ENCODE measurements at places on chromosomes 16 and 17. TPM values are rescaled to one million over a fixed set of nuclear protein-coding genes. Genes with fewer than 3 reads are reported as not detected.
A peak's percentile ranks its signal among the peaks of the same experiment; 100 is the strongest.

GP1BA gene
- not detected for total RNA-seq

ITGB3 gene
- 1.5 TPM for total RNA-seq

DNA sequence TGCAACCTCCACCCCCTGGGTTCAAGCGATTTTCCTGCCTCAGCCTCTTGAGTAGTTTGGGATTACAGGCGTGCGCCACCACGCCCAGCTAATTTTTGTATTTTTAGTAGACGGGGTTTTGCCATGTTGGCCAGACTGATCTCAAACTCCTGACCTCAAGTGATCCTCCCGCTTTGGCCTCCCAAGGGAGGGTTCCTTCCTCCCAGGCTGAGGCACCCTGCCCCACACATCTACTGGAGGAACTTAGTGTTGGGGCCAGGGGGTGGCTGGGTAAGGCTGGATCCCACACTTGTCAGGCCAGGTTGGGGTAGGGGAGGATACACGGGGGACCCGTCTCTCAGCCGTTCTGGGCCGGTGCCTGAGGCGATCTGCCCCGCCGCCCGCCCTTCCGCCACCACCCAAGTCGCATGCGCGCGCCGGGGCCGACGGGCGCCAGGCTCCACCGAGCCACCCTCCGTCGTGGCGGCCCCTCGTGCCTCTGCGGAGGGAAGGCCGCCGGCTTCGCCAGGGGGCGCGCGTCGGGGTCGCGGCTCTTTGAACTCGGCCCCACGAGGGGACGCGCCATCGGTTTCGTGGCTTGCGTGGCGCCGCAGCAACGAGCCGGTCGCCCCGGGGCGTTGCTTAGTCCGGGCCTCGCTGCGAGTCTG is 15.9 kb downstream of the GRB7 start:
- DNase-seq = no peak
- H3K27ac ChIP-seq = peak overlapping the region; percentile 84
- peak overlapping the region; percentile 58 for H3K4me3 ChIP-seq
- H3K27me3 ChIP-seq = peaks cover 5% of the 10 kb centered on the region
- no peaks in the 10 kb centered on the region for H3K36me3 ChIP-seq
- peaks cover 47% of the 10 kb centered on the region for H3K4me1 ChIP-seq

DNA sequence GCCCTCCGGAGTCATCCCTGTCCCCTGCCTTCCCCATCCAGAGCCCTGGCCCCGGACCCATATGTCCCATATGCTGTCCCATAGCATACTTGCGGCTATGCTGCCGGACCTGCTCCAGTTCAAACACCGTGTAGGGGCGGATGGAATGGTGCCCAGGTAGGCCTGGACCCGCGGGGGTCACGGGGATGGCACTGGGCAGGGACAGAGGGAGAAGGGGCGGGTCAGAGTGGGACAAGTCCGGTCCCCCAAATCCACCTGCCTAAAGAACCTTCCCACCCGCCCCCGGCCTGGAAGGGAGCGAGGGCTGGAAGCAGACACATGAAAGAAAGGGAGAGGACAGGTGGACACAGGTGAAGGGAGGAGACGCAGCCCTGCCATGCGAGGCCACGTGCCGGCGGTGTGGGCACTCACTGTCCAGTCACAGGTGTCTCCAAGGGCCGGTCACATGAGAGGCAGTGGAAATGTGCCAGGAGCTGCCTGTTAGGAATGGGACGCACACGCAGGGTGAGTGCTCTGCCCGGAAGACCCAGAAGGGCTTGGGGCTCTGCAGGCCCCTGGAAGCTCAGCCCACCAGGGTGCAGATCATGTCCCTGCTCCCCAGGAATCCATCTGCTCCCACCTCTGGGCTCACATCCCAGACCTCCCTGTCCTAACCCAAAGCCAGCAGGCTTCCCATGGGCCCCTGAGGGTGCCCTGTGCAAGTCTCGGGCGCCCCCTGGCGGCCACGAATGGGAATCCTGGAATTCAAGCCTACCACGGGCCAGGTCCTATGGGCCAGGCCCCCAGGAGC is 14.0 kb downstream of the UBALD2 start:
- peaks cover 12% of the 10 kb centered on the region for H3K4me1 ChIP-seq
- H3K27ac ChIP-seq = no peak overlapping the region
- no peaks in the 10 kb centered on the region for H3K36me3 ChIP-seq
- no peak overlapping the region for H3K4me3 ChIP-seq
- no peaks in the 10 kb centered on the region for H3K27me3 ChIP-seq
- peak; percentile 94 for DNase-seq

DNA sequence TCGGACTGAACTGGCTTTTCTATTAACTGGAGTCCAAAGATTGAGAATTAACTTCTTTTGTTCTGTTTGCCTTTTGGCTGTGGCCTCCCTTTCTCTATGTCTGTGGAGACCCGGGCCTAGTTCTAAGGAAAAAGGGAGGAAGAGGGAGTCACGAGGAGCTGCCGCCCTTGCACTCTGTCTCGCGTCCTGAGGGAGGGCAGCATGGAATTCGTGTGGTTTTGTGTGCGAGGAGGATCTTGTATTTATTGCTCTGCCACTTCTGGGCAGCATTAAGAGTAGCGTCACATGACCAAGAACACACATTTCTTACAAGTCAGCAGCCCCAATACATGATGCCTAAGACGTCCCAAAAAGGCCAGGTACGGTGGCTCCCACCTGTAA is 23.6 kb downstream of the METTL22 start:
- H3K4me3 ChIP-seq = no peak overlapping the region
- DNase-seq = no peak
- peaks cover 60% of the 10 kb centered on the region for H3K36me3 ChIP-seq
- H3K27me3 ChIP-seq = no peaks in the 10 kb centered on the region
- H3K4me1 ChIP-seq = no peaks in the 10 kb centered on the region

DNA sequence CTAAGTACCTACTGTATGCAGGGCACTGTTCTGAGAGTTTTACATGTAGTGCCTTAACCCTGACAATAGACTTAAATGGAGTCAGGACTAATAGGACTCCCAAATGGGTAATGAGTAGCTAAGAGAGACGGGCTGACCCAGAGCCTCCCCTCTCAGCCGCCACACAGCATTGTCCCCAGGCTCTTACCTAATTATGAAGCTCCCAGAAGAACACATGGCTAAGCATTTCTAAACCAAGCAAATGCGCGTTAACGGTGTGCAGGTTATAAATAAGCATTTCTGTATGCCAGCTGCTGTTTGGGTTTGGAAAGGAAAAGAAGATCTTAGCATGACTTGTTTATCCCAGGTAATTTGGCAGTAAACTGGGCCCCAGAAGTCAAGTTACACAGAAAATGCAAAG is 14.3 kb downstream of the KATNIP start:
- H3K36me3 ChIP-seq = peaks cover under 1% of the 10 kb centered on the region
- H3K27ac ChIP-seq = peak overlapping the region; percentile 69
- no peaks in the 10 kb centered on the region for H3K27me3 ChIP-seq
- no peak overlapping the region for H3K4me3 ChIP-seq

DNA sequence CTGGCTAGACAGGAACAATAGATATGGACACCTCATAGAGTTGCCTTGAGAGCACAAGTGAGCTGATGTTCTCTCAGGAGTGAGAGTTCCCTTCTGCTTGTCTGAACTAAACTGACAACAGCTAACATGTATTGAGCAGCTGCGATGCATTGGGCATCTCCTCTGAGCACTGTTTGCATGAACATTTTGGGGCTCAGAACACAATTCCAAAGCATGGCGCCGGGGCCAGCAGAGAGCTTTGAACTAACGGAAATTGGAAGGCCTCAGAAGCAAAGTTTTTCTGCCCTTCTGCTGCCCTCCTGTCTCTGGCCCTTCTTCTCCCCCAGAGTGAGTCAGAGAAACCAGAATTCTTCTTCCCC is 38.1 kb downstream of the TRPV2 start:
- peaks cover 2% of the 10 kb centered on the region for H3K36me3 ChIP-seq
- H3K27me3 ChIP-seq = no peaks in the 10 kb centered on the region
- peak overlapping the region; percentile 34 for H3K27ac ChIP-seq

- no peaks in the 10 kb centered on the region for H3K36me3 ChIP-seq
- H3K27me3 ChIP-seq = peaks cover 38% of the 10 kb centered on the region
- no peak overlapping the region for H3K4me3 ChIP-seq
- no peak overlapping the region for H3K27ac ChIP-seq
These were observed 142.4 kb downstream of the CYLD start for GRCh38 chr16:50884066-50884860.

DNA sequence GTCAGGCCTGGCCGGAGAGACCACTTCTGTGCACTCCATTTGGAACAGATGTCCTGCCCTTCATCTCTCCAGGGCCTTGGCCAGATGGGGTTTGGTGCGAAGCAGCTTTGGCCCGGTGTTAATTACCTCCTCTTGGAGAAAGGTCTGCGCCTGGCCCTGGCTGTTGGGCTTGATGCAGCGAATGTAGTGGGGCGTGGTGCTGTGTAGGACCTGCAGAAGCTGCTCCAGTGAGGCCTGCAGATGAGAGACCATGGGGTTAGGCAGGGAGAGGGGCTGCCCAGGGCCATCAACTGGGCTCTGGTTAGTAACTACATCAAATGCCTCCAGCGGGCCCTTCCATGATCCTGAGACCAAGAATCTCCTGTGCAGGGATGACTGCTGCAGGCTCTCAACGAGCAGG is 18.7 kb downstream of the ZNHIT3 start:
- DNase-seq = no peak
- no peak overlapping the region for H3K27ac ChIP-seq
- peaks cover 12% of the 10 kb centered on the region for H3K36me3 ChIP-seq
- H3K4me3 ChIP-seq = no peak overlapping the region
- H3K27me3 ChIP-seq = no peaks in the 10 kb centered on the region

DNA sequence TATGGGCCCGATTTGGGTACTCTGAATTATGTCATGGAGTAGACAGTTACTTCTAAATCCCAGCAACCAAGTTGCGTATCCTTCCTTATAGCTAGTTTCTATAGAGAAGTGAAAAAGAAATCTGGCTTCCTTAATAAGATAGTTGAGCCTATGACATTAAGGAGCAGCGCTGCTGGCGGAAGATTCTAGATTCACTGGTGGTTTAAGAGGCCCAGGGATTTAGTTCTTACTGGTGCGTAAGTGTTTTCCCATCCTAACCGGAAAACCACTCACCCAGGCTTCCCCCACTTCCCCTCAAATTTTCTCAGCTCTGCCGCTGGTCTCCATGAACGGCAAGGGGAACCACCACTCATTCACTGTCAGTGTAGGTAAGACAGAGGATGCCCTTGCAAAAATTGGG is 230.4 kb downstream of the CPPED1 start:
- no peak for DNase-seq
- peaks cover 3% of the 10 kb centered on the region for H3K36me3 ChIP-seq
- no peaks in the 10 kb centered on the region for H3K27me3 ChIP-seq

DNA sequence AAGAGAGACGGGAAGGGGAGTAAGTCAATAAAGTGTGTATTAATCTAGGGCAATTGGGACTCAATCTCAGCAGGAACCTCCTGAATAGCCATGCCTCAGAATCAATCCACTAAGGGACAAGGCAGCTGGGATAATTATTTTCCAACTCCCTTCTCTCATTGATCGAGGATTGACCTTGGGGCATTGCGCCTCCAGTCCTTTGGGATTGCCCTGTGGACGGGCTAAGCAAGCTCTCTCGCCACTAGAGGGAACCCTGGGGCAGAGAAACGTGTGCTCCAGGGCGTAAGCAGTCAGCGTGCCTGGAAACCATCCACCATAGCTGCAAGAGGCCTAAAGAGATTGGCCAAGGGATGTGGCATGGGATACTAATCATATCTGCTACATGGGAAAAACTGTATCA is 53.9 kb upstream of the ERCC4 start:
- no peak overlapping the region for H3K4me3 ChIP-seq
- H3K27me3 ChIP-seq = peaks cover 35% of the 10 kb centered on the region
- H3K27ac ChIP-seq = no peak overlapping the region
- no peaks in the 10 kb centered on the region for H3K36me3 ChIP-seq

DNA sequence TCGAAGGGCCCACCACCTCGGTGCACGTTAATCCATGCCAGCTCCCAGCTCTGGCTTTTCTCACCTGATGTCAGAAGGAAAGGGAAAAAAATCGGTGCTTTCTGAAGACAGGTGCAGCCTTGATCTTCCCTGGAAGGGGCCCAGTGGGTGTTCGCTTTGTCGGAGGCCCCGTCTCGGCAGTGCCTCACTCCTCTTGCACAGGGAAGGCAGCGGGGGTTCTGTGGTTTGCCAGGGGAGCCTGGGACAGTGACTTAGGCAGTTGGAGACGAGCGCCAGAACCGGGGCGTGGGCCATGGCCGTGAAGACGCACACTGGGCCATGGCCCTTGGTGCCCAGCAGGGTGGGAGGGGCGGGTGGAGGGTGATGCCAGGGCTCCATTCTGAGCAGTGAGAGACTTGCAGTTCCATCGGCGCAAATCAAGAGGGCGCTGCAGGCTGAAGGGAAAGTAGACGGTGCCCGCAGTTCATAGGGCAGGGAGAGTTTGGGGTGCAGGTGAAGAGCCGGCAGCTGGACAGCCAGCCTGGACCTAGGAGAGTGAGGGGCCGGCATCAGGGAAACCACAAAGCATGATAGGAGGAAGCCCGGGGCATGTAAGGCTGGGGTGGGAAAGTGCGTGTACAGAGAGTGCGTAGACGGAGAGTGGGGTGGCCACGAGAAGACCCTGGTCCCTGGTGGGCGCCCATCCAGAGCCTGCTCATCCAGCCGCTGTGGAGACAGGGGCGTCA is 101.3 kb upstream of the CHMP6 start:
- H3K27me3 ChIP-seq = no peaks in the 10 kb centered on the region
- DNase-seq = peak; percentile 16
- H3K4me3 ChIP-seq = no peak overlapping the region
- H3K36me3 ChIP-seq = peaks cover 17% of the 10 kb centered on the region
- H3K27ac ChIP-seq = no peak overlapping the region

DNA sequence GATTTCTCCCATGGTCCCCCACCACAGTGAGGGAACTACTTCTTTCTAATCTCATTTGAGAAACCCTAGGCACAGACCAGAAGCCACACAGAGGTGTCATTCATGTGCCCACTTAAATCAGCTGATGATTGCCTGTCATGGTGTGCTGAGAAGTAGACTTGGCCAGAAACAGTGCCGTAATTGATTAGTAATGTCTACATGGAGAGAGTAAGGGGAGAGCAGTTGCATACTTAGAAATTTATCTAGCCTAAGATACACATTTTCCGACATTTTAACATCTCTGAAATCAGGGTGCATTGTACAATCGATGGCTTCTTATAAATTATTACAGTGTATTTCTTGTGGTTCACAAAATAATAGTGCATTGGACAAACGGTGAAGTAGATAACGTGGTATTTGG is 271.8 kb downstream of the IRF8 start:
- DNase-seq = no peak
- H3K27ac ChIP-seq = no peak overlapping the region
- no peak overlapping the region for H3K4me3 ChIP-seq

DNA sequence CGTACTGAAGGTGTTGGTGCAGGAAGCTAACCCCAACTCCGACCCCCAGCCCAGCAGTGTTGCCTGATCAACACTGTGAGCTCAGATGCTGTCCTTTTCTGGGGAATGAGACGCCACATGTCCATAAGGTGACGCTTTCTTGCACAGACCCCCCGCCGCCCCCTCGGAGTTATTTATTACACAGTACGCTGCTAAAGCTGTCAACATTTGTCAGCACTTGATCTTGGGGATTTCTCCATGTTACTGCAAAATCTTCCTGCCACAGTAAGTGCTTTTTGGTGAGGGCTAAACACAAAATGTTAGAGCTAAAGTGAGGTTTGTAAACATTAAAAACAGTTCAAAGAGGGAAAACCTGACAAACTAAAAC is 15.9 kb downstream of the CMTM3 start:
- no peaks in the 10 kb centered on the region for H3K27me3 ChIP-seq
- peaks cover 19% of the 10 kb centered on the region for H3K36me3 ChIP-seq
- DNase-seq = no peak
